Globus pallidus (tissue), 1 donor: ENCODE measurements at places on chromosomes 11 and 22.

DNA sequence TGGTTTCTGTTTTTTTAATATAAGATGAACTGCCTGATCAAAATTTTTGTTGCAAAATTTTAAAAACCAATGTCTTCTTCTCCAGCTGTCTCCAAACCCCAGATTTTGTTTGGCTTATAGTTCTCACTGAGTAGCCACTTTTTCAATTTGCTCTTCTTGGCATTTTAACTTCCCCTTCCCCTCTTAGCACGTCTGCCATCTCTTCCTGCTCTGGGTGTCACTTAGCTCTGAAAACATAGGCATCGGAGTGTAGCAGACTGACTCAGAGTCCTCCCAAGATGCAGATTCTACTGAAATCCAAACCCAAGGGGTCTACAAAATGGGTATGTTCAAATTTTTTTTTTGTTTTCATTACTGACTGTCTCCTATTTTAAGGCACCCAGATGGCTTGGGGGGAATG is 270.3 kb upstream of the KIRREL3 start:
- peak; percentile 26 for DNase-seq

- DNase-seq: no peak
Measured at GRCh38 chr11:5746614-5747013, 7.4 kb upstream of the OR52N4 start.

- no peak for DNase-seq
Measured at GRCh38 chr11:21105196-21105917, 436.0 kb downstream of the NELL1 start.

DNA sequence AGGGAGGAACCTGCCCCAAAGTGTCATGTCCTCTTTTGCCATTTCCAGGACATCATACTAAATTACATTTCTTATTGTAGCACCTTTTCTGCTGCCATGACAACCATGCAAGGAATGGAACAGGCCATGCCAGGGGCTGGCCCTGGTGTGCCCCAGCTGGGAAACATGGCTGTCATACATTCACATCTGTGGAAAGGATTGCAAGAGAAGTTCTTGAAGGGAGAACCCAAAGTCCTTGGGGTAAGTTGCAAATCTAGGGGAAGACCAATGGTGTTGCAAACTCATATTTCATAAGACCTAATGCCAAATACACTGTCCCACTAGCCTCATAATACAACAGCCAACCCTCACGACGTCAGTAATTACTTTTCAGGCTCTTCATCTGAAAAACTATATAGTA is 11.7 kb downstream of the MS4A4A start:
- no peak for DNase-seq

GRCh38 chr11:5204787-5205186 is 4.3 kb upstream of the OR51V1 start:
- DNase-seq: peak; percentile 10
